Effector memory CD8-positive, alpha-beta T cell (primary cell): ENCODE measurements at places on chromosomes 7 and 10.

DNA sequence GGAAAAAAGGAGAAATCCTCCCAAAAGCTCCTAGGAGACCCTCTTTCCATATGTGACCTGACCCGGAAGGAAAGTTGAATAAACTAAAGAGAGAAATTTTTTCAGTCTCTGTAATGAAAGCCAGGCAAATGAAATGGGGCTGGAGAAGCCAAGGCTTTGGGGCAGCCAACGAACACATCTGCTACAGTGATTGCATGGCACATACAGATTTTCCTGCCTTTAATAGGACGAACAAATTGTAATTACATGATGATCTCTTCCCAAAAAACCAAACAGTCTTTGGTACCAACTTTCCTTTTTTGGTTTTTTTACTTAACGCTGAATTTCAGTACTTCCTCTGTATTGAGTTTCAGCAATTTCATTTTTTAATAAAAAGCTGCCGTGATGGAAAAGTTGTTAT lies 23.5 kb upstream of the PTN start:
- H3K4me1 ChIP-seq = no peaks in the 10 kb centered on the region
- no peak overlapping the region for H3K4me3 ChIP-seq
- H3K27ac ChIP-seq = no peak overlapping the region
- H3K27me3 ChIP-seq = no peaks in the 10 kb centered on the region

DNA sequence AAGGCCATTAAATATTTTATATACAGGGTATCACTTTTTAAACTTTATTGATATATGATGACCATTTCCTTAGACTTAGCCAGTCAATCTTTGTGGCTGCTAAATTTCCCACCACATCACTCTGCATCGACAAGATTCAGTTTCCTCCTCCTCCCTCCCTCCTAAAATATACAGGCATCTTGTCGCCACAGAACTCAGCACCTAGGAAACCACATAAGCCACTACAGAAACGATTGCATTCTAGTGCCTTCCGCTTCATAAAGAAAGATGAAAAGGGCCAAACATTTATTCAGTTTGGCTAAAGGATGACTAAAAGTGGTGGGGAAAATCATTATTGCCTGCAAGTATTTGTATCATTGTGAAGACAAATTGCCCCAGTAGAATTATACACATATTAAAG lies 30.7 kb downstream of the ERCC6 start:
- peaks cover 35% of the 10 kb centered on the region for H3K4me1 ChIP-seq
- no peak overlapping the region for H3K27ac ChIP-seq
- H3K36me3 ChIP-seq = peaks cover 8% of the 10 kb centered on the region
- peak; percentile 12 for DNase-seq
- H3K27me3 ChIP-seq = no peaks in the 10 kb centered on the region

DNA sequence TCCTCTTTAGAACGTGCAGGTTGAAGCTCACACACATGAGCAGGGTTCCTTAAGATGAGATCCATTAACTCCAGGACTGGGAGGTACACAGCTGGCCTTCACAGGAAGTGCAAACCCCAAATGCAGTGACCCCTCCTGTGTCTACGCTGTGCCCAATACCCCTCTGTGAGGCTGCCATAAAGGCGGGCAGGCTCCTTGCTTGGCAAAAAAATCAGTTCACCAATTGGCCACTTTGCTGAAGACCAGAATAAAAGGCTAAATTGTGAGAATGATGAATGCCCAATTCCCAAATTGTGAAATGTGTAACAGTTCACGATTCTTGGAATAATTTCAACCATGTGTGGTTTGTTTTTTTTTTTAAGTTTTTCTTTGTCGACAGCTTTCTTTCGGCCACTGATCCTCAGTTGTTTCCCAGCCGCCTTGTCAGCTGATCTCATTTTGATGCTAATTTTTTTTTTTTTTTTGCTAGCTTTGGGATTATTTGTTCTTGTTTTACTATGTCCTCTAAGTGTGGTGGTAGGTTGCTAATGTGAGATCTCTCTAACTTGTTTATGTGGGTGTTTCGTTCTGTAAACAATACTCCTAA lies 101.9 kb upstream of the PRSS58 start:
- H3K27me3 ChIP-seq = no peaks in the 10 kb centered on the region
- no peaks in the 10 kb centered on the region for H3K36me3 ChIP-seq
- H3K27ac ChIP-seq = no peak overlapping the region
- H3K4me3 ChIP-seq = no peak overlapping the region
- peaks cover 8% of the 10 kb centered on the region for H3K4me1 ChIP-seq

DNA sequence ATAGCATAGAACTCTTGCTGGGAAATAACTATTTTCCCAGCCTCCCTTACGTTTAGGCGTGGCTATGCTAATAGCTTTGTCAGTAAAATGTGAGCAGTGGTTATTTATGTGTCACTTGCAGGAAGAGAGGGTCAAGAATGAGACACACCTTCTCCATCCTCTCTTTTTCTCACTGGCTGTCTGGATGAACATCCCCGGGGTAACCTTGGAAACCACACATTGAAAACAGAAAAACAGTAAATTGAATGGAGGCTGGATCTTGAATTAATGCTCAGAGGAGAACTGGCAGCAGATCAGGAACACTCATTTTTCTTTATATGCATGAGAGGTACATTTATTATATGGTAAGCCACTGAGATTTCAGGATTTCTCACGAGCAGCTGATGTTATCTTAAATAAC lies 127.6 kb downstream of the DNAJB9 start:
- H3K4me1 ChIP-seq = no peaks in the 10 kb centered on the region
- H3K27me3 ChIP-seq = no peaks in the 10 kb centered on the region
- H3K4me3 ChIP-seq = no peak overlapping the region
- no peaks in the 10 kb centered on the region for H3K36me3 ChIP-seq
- no peak overlapping the region for H3K27ac ChIP-seq

- no peak overlapping the region for H3K4me3 ChIP-seq
- no peaks in the 10 kb centered on the region for H3K4me1 ChIP-seq
- DNase-seq = no peak
- no peaks in the 10 kb centered on the region for H3K27me3 ChIP-seq
- no peak overlapping the region for H3K27ac ChIP-seq
Measured at GRCh38 chr10:92837456-92837855, 10.9 kb upstream of the EXOC6 start.

DNA sequence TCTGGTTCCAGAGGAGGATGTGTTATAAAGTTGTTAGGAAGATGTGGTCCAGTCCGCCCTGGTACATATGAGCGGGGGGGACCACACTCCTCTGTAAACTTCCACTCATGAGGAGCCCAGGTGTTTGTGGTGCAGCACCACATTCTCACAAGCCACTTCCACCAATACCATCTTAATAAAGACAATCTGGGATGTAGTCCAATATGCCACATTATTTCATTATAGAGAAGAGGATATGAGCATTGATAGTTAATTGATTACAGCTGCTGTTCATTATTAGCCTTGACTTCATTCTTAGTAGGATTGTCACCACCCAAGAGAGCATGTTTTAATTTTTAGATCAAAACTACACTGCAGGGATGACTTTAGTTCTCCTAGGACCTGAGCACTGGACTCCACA lies 40.5 kb downstream of the ERCC6 start:
- H3K27ac ChIP-seq = no peak overlapping the region
- H3K4me3 ChIP-seq = no peak overlapping the region

GRCh38 chr7:134298902-134299683 lies 17.6 kb downstream of the SLC35B4 start:
- H3K36me3 ChIP-seq = peaks cover 44% of the 10 kb centered on the region
- no peaks in the 10 kb centered on the region for H3K4me1 ChIP-seq
- no peaks in the 10 kb centered on the region for H3K27me3 ChIP-seq
- H3K27ac ChIP-seq = no peak overlapping the region
- no peak overlapping the region for H3K4me3 ChIP-seq
- no peak for DNase-seq
